ENCODE measurements at places on chromosomes 5 and 9.

DNA sequence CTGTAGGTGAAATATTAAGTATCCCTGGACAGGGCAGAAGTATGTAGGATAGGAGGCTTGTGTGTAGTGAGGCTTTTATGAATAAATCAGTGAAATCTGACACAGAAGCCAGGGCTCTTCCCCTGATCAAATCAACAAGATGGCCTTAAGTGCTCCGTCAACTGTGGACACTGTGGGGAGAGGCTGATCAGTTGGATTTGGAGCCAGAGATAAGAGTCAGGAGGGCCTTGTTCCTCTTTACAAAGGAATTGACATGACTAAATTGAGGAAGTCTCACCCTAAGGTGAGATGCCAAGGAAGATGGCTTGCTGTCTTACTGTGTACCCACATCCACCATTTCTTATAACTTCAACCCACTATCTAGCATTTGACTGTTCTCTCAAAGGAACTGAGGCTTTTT lies 91.6 kb upstream of the PRRC1 start:
- H3K36me3 ChIP-seq = no peaks in the 10 kb centered on the region
- H3K4me1 ChIP-seq = peaks cover 10% of the 10 kb centered on the region
- no peak overlapping the region for H3K27ac ChIP-seq
- DNase-seq = no peak
- no peak overlapping the region for H3K4me3 ChIP-seq

DNA sequence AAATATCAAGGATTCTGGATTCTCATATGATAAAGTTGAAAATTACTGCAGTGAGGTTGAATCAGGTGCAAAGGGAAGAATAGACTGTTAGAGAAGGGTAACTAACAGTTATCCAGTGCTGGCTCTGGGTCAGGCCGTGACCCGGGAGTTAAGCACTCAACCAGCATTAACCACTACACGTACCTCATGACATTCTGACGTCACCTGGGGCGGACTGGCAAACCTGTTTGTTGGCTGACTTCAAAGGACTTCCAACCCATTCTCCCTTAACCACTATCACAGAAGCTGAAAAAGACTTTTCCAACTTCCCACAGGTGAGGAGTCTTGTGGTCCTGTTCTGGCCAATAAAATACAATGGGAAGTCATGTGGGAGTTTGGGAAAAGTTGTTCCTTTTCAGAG lies 268.9 kb downstream of the ENC1 start:
- DNase-seq = no peak
- no peak overlapping the region for H3K27ac ChIP-seq
- H3K36me3 ChIP-seq = no peaks in the 10 kb centered on the region
- H3K27me3 ChIP-seq = no peaks in the 10 kb centered on the region
- H3K4me3 ChIP-seq = no peak overlapping the region
- H3K4me1 ChIP-seq = peaks cover 22% of the 10 kb centered on the region

- no peaks in the 10 kb centered on the region for H3K36me3 ChIP-seq
- H3K4me1 ChIP-seq = no peaks in the 10 kb centered on the region
- H3K4me3 ChIP-seq = no peak overlapping the region
- no peak for DNase-seq
These were observed 14.1 kb downstream of the BTNL9 start for GRCh38 chr5:181054138-181054537.

- H3K27ac ChIP-seq = no peak overlapping the region
- 0 out of 2 replicates have a peak, but pooled peaks cover 6% of the 10 kb centered on the region for H3K36me3 ChIP-seq
- no peak for DNase-seq
- H3K4me3 ChIP-seq = no peak overlapping the region
These were observed 267.7 kb downstream of the DENND1A start for GRCh38 chr9:123662057-123662776.

DNA sequence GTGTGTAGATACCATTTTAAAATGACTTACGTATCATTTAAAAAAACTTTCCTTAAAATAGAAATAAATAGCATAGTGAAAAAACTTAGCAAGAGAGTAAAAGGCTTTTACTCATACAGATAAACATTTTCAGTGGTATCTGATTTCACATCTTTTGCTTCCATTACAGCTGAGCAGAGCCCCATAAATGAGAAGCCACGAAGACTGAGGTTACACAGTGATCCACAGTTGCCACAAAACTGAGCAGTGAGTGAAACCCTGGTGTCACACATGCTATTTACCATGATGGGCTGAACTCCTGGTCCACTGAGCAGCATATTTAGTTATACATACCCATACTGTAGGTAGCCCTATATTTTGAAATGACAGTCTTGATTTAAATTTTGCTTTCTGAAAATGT lies 401.2 kb downstream of the KIAA0825 start:
- H3K36me3 ChIP-seq = no peaks in the 10 kb centered on the region
- no peak overlapping the region for H3K4me3 ChIP-seq
- no peak for DNase-seq
- no peaks in the 10 kb centered on the region for H3K27me3 ChIP-seq

DNA sequence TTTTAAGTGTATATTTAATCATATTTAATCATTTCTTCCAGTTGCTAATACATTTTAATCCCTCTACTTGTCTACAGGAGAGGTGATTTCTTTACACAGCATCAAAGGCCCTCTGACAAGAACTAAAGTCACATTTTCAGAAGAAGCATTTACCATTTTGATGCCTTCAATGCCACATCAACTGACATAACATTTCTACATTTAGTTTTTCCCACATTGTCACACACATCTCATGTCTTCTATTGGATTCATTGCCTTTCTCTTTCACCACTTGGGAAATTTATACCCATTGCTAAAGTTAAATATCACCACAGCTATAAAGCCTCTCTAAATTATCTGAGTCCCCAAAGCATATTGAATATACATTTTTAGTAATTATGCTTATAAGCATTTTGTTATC lies 1907.5 kb upstream of the CDH9 start:
- no peak for DNase-seq
- no peaks in the 10 kb centered on the region for H3K36me3 ChIP-seq
- no peak overlapping the region for H3K27ac ChIP-seq
- H3K4me3 ChIP-seq = no peak overlapping the region
- no peaks in the 10 kb centered on the region for H3K27me3 ChIP-seq

DNA sequence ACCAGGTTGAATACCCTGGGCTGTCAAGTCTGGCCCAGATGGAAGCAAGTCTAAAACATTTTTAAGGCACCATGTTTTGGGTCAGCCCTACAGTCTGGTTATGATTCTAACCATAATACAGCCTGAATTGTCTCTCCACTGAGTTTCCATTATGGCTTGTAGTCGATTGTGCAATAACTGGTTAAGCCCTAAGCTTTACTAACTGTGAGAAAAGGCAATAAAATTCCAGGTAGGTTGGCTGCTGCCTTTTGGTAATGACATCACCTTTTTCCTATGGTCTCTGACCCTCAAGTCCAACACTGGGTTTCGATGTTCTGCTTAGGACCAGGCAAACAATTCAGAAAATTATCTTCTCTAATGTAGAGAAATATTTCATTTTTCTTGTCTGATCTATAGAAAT lies 243.3 kb downstream of the ACTL7B start:
- H3K4me3 ChIP-seq = no peak overlapping the region
- no peaks in the 10 kb centered on the region for H3K4me1 ChIP-seq
- no peak overlapping the region for H3K27ac ChIP-seq

DNA sequence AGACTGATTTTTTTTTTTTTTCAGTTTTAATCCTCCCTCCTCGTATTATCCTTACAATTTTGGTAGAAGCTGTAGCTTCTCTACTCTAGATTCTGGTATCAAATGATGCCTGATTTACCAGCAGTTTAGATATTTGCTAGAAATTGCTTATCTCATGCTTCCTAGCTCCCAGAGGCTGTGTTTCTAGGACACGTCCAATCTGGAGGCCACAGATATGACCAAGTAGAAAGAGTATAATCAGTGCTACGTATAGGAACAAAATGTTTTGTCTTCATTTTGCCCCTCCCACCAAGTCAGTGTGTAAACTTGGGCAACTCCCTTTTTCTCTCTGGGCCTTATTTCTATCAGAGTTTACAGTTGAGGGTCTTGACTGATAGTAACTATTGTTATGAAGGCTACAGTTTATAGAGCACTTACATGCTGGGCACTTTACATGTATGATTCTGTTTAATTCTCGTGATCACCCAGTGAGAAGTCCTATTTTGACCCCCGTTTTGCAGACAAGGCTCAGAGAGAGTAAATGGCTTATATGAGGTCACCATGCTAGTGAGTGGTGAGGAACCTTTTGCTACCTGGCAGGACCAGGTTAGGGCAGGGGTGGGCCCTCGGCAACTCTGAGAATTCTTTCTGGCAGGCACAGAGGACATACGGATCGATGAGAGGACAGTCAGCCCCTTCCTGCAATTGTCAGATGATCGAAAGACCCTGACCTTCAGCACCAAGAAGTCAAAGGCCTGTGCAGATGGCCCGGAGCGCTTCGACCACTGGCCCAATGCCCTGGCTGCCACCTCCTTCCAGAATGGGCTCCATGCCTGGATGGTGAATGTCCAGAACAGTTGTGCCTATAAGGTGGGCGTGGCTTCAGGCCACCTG lies 7.6 kb downstream of the HDHD3 start:
- H3K36me3 ChIP-seq = peaks cover 6% of the 10 kb centered on the region
- H3K4me1 ChIP-seq = no peaks in the 10 kb centered on the region
- H3K4me3 ChIP-seq = no peak overlapping the region
- no peak for DNase-seq
- no peaks in the 10 kb centered on the region for H3K27me3 ChIP-seq

GRCh38 chr5:82901281-82901888 lies 175.8 kb downstream of the TMEM167A start:
- DNase-seq = no peak
- no peak overlapping the region for H3K4me3 ChIP-seq

DNA sequence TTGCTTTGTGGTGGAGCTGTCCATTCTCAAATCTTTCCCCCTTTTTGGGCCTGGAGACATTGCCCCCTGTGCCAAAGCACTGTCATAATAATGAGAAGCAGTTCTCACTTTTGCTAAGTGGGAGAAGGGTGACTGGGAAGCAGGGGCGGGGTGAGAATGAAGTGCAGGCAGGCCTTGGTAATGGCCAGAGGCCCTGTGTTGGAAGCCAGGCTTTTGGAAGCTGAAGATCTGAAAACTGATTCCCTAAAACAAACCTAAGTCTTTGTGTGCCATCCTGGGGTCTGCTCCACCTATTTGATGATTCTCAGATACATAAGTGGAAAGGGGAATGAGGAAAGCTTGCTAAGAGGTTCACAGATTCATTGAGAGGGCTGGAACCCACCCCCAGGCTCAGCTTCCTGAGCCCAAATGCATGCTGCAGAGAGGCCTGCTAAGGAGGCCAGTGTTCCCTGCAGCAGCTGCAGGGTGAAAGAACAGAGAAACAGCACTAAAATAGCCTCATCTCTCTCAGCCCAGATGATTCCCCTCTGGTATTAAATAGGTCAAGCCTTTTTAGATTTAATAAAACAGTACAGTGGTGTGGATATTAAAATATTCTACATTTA lies 75.0 kb downstream of the NSG2 start:
- DNase-seq = no peak
- H3K36me3 ChIP-seq = no peaks in the 10 kb centered on the region
- H3K27me3 ChIP-seq = peaks cover 90% of the 10 kb centered on the region
- no peak overlapping the region for H3K4me3 ChIP-seq
- H3K4me1 ChIP-seq = no peaks in the 10 kb centered on the region
- H3K27ac ChIP-seq = no peak overlapping the region

DNA sequence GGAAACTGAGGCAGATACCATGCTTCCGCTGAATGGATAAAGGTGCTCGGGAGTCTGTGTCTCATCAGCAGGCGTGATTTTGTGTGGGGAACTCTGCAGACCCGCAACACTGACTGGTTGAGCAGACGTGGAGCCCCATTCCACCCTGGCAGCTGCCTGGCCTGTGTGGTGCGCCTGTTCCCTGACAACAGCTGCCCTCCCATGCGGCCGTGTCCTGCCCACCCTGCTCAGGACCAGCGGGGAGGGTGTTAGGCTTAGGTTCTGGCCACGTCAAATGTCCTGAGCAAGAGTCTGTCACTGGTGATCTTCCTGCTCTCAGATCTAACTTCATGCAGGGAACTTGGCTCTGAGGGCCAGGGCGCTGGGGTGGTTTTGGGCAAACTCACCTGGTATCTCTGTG lies 417.7 kb upstream of the IRX4 start:
- no peak overlapping the region for H3K27ac ChIP-seq
- no peak overlapping the region for H3K4me3 ChIP-seq
- DNase-seq = no peak
- peaks cover 100% of the 10 kb centered on the region for H3K27me3 ChIP-seq

GRCh38 chr9:83670381-83670780 lies 37.4 kb downstream of the UBQLN1 start:
- peaks cover 35% of the 10 kb centered on the region for H3K36me3 ChIP-seq
- no peaks in the 10 kb centered on the region for H3K4me1 ChIP-seq
- DNase-seq = no peak
- no peaks in the 10 kb centered on the region for H3K27me3 ChIP-seq

DNA sequence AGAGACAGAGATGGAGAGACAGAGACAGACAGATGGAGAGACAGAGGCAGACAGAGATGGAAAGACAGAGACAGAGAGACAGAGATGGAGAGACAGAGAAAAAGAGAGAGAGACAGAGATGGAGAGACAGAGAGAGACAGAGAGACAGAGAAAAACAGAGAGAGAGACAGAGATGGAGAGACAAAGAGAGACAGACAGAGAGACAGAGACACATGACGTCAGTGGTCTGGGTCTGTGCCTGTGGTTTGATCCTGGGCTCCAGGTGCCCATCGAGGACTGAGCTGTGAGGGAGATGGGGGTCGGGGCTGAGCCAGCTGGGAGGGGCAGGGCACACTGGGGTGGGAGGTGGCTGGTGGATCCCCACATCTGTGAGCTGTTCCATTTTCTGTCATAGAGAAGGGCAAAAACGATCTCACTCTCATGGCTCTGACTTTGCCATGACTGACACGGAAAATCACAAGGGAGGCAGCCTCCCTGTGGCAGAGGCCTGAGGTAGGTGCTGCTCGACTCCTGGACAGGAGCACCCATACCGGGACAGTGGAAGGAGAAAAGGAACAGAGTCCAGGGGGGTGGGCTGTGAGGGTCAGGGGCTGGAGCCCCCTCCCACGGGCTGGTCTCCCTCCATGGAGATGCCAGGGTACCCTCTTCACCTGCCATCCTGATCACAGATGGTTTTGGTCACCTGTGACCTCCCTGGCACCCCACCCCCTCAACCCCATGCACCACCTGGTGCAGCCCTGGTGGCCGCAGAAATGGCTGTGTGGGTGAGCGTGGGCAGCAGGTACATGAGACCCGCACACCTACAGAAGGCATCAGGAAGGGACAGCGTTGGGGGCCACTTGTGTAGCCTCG lies 28.8 kb downstream of the GLT6D1 start:
- DNase-seq = no peak
- H3K27me3 ChIP-seq = peaks cover 60% of the 10 kb centered on the region
- no peak overlapping the region for H3K27ac ChIP-seq
- no peak overlapping the region for H3K4me3 ChIP-seq

- no peaks in the 10 kb centered on the region for H3K27me3 ChIP-seq
- no peak for DNase-seq
- no peaks in the 10 kb centered on the region for H3K4me1 ChIP-seq
- H3K4me3 ChIP-seq = no peak overlapping the region
- H3K36me3 ChIP-seq = no peaks in the 10 kb centered on the region
These were observed 16.2 kb upstream of the ITGA1 start for GRCh38 chr5:52771343-52772039.

Measured in PC-9 (cell line).